NCI-H187 treated with DMSO at 0.1 percent for 48 hours (cell line): ENCODE measurements at places on chromosomes 3 and 15.

DNA sequence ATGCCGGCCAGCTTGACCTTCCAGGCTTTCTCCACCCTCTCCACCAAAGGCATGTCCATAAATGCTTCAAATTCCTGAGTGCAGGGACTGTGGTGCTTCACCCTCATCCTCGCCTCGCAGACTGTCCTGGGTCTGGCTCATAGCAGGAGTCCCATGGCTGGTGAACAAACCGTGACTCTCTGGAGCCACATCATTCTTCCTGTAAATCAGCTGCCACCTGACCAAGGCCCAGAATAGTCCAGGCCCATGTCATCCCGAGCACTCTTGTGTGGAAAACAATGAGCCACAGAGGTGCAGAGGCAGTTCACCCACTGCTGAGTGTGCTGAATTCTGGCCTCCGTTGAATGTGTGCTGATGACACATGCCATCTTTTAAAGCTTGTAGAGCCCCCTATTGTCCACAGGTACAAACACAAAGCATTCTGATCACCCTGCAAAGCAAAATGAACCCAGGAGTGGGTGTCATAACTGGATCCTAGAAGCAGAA, 68.6 kb downstream of the ABHD5 start:
- no peak for DNase-seq

- DNase-seq = no peak
These were observed 8.1 kb downstream of the MRPL3 start for GRCh38 chr3:131494706-131495105.

- DNase-seq = no peak
These were observed 35.8 kb downstream of the ATP2B2 start for GRCh38 chr3:10469441-10470119.

DNA sequence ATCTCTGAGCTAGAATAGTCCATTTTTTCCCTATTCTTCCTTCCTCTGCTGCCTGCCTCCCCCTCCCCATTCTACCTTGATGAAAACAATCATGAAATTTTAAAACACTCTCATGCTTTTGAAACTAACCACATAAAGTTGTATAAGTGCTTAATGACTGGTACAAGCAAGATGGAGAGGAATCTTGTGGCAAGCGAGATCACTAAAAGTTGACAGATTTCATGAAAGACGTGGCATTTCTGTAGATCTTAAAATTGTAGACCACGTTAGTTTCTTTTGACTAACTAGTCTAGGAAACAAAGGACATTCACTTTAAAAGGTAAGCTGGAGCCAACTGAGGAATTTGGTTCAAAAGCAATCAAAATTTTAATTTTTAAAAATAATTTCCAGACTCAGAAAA, 35.4 kb downstream of the HHLA2 start:
- DNase-seq = no peak

GRCh38 chr3:150495563-150496168, 50.6 kb downstream of the SERP1 start:
- DNase-seq = peak; percentile 15
